ENCODE measurements at places on chromosomes 1 and 21.
A peak's percentile ranks its signal among the peaks of the same experiment; 100 is the strongest.

- H3K4me1 ChIP-seq: peaks cover 47% of the 10 kb centered on the region
- no peaks in the 10 kb centered on the region for H3K27me3 ChIP-seq
- peak overlapping the region; percentile 95 for H3K27ac ChIP-seq
Measured at GRCh38 chr1:2290171-2290578, 62.1 kb downstream of the SKI start.

DNA sequence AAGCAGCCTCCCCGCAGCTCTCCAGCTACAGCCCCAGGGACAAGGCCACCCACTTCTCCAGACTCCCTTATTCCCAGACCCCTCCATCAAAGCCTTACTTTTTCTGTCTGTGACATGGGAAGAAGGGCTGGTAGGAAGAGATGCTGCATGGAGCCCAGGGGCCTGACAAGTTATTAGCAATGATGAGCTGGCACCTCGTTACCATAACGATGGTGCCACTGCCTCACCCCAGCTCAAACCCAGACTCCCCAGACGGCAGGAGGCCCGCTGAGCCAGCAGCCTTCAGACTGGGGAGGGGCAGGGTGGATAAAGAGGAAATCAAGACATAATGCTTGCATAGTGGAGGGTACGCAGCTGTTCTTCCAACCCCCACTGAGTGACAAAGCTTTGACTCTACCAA is 3.3 kb downstream of the DLGAP3 start:
- H3K36me3 ChIP-seq: no peaks in the 10 kb centered on the region
- no peak overlapping the region for H3K27ac ChIP-seq
- peaks cover 42% of the 10 kb centered on the region for H3K4me1 ChIP-seq
- no peak overlapping the region for H3K4me3 ChIP-seq
- H3K27me3 ChIP-seq: peaks cover 46% of the 10 kb centered on the region
- DNase-seq: no peak

DNA sequence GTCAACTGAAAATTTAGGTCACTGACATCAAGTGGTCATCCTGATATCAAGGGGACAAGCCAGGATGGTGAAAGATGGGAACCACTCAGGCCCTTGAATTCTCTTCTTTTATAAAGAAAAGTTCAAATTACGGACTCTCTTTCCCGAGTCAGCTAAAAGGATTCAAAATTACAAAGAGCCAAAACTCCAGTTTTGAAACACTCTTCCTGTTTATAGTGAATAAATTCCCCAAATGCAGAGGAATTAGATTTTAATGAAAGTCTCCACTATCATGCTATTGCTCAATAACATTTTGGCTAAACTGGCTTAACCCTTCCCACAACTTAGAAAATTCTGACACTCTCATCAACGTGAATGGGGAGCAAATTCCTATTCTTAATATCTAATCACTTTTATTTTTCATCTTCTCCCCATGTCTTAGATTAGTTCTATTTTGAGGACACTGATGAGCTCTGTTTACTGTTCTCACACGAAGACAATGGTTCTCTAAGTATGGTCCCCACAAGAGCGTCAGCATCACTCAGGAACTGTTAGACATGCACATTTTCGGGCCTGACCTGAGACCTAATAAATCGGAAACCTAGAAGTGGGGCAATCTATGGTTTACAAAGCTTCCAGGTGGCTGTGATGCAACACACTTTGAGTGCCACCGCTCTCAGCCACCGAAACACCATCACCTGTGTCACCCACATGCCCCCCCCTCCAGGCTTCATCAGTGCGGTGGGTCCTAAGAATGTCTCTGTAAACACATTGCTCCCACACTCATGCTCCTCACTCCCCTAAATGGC is 64.4 kb upstream of the TIAM1 start:
- no peak overlapping the region for H3K4me3 ChIP-seq
- H3K36me3 ChIP-seq: 0 out of 2 replicates have a peak, but pooled peaks cover 3% of the 10 kb centered on the region
- DNase-seq: no peak
- peaks cover 7% of the 10 kb centered on the region for H3K4me1 ChIP-seq
- H3K27me3 ChIP-seq: no peaks in the 10 kb centered on the region

- no peaks in the 10 kb centered on the region for H3K27me3 ChIP-seq
- H3K36me3 ChIP-seq: no peaks in the 10 kb centered on the region
- no peak overlapping the region for H3K4me3 ChIP-seq
- no peak overlapping the region for H3K27ac ChIP-seq
Measured at GRCh38 chr1:171811672-171812071, 29.6 kb upstream of the DNM3 start.

DNA sequence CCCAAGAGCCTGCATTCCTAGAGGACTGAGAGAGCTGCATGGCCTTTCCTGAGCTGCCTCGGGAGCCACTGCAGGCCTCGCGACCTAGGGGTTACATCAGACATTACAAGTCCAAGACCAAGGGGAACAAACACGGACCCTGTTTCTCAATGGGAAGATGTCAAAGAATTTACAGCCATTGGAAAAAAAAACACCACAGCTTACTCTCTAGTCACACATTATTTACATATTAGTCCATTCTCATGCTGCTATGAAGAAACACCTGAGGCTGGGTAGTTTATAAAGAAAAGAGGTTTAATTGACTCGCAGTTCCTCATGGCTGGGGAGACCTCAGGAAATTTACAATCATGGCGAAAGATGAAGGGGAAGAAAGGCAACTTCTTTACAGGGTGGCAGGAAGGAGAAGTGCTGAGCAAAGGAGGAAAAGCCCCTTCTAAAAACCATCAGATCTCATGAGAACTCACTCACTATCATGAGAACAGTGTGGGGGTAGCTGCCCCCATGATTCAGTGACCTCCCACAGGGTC is 8.4 kb upstream of the PRMT2 start:
- no peaks in the 10 kb centered on the region for H3K27me3 ChIP-seq
- H3K4me3 ChIP-seq: no peak overlapping the region
- H3K36me3 ChIP-seq: peaks cover 19% of the 10 kb centered on the region
- DNase-seq: no peak
- H3K4me1 ChIP-seq: peaks cover 4% of the 10 kb centered on the region

- DNase-seq: no peak
- H3K4me3 ChIP-seq: no peak overlapping the region
- H3K4me1 ChIP-seq: peaks cover 20% of the 10 kb centered on the region
- H3K36me3 ChIP-seq: no peaks in the 10 kb centered on the region
- H3K27me3 ChIP-seq: no peaks in the 10 kb centered on the region
Measured at GRCh38 chr21:43981151-43981870, 30.8 kb upstream of the TRAPPC10 start.

DNA sequence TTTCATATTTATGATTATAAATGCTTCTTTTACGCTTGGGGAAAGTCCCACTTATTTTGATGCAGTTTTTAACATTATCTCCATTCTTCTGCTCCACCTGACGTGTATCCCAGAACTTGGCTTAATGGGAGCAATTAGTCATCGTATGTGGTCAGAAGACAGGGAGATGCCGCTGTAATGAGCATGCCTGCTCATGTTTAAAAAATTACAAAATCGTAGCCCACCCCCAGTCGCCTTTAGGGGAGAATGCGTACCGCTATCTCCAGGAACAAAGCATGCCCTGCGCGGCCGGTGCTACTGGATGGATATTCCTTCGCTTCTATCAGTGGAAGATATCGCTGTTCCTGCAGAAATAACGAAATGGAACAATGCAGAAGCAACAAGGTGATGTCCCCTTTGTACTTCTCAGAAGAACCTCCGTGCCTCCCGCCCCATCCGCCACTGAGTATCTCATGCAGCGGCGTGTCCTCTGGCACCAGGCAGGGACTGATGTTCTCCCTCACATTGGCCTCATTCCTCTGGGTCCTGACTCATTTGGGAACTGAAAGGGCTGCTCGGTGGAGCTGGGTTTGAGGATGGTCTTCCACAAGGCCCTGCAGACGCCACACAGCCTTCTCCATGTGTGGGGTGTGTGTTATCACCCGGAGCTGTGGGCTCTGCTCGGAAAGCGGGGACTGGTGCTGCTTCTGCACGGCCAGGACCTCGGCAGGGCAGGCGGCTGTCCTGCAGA is 116.3 kb upstream of the COL6A1 start:
- H3K4me1 ChIP-seq: no peaks in the 10 kb centered on the region
- H3K27me3 ChIP-seq: no peaks in the 10 kb centered on the region
- H3K27ac ChIP-seq: no peak overlapping the region
- H3K36me3 ChIP-seq: no peaks in the 10 kb centered on the region

DNA sequence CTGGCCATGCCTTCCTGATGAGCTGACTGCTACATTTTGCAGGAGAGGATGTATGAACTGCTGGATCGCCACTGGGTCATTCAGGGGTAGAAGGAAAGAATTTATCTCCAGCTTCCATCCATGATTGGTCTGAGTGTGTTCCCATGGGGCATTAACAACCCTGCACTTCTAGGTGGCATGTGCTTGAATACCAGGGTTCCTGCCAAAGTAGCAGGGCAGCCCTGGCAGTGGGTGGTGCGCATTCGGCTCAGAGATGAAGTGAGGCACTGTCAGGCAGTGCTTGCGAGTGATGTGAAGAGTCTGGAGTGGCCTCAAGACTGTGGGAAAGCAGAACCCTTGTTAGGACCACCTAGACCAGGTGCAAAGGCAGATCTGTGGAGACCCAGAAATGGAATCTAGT is 294.9 kb downstream of the ASTN1 start:
- no peak overlapping the region for H3K27ac ChIP-seq
- H3K4me1 ChIP-seq: peaks cover 10% of the 10 kb centered on the region
- H3K36me3 ChIP-seq: no peaks in the 10 kb centered on the region

DNA sequence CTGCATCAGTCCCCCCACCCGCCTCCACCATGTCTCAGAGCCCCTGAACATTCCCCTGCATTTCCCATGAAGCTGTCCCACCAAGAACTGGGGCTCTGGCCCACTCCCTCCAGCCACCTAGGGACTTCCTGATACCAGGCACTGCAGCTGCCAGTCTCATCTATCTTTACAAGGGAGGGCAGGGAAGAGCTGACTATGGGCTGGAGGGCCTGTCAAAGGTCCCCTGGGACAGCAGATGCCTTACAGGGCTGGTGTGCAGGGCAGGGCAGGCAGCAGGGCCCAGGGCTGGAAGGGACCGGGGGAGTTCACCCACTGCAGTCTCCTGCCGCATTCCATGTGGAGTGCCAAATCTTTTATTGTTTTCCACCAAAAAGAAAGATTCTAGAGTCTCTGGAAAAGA is 17.6 kb downstream of the SHISA4 start:
- no peak overlapping the region for H3K27ac ChIP-seq
- no peaks in the 10 kb centered on the region for H3K4me1 ChIP-seq
- no peaks in the 10 kb centered on the region for H3K36me3 ChIP-seq
- no peaks in the 10 kb centered on the region for H3K27me3 ChIP-seq
- H3K4me3 ChIP-seq: no peak overlapping the region
- no peak for DNase-seq

DNA sequence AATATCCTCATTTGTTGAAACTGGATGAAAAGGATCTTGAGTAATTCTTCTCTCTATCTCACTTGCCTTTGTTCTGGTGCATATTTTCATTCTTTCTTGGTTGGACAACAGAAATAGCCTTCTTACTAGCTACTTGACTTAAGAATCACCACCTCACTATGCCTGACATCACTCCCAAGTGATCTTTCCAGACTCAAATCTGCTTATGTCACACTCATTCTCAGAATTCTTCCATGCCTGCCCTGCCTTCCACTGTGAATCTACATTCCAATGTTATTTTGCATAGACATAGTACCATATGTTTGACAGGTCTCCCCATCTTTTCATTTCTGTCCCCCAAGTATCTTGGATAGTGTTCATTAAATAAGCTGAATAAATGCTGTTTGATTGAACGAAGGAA is 78.5 kb upstream of the DPYD start:
- H3K36me3 ChIP-seq: no peaks in the 10 kb centered on the region
- H3K4me3 ChIP-seq: no peak overlapping the region
- H3K27me3 ChIP-seq: no peaks in the 10 kb centered on the region
- DNase-seq: no peak

- no peak for DNase-seq
- peaks cover 3% of the 10 kb centered on the region for H3K4me1 ChIP-seq
- H3K27me3 ChIP-seq: no peaks in the 10 kb centered on the region
- peaks cover 32% of the 10 kb centered on the region for H3K36me3 ChIP-seq
- H3K4me3 ChIP-seq: no peak overlapping the region
- no peak overlapping the region for H3K27ac ChIP-seq
Measured at GRCh38 chr1:43427524-43427923, 26.2 kb downstream of the HYI start.

DNA sequence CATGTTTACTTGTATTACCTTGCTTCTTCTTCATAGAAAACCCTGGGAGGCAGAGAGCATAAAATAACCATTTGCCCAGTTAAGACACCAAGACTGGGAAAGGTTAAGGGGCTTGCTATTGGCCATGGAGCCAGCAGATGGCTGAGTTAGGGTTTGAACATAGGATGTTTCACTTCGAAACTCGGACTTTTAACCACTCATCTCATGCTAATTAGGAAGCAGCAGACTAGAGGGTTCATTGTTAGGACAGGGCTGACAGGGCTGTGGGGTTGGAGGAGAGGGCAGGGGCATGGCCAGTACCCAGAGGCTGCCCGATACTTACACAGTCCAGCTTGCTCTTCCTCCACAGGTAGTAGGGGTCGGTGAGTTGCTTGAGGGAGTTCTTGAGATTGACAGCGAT is 17.0 kb downstream of the SLC26A9 start:
- H3K36me3 ChIP-seq: no peaks in the 10 kb centered on the region
- no peaks in the 10 kb centered on the region for H3K27me3 ChIP-seq
- peaks cover 6% of the 10 kb centered on the region for H3K4me1 ChIP-seq
- no peak overlapping the region for H3K4me3 ChIP-seq
- no peak for DNase-seq
- no peak overlapping the region for H3K27ac ChIP-seq

DNA sequence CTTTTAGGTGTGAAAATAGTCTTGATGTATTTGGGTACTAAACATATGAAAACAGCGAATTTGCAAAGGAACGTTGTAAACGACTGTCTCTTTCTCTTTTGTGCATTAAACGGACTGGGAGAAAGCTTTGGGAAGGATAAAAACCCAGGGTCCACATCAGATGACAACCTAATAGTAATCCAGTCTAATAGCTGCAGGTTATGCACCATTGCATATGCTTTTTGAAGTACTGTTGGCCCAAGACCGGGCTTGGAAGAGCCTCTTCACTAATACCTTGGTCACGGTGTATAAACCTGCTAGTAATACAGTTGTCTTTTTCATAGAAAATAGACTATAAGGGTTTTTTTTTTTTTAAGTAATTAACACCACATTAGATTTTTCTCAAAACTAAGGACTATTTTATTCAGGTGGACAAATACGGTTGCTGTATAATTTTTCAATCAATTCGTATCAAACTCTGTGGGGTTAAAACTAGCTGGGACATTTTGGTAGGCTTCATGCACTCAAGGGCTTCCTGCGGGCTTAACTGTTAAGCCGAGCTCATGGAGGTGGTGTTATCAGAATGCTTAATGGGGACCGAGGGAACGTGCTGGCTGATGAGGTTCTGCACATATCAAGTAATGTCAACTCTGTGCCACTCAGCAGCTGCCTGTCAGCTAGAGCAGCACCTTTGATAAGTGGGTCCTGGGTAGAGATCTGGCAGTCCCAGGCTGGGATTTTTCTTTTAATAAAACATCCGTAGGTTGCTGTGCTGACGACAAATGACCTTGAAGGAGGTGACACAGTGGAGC is 2.1 kb downstream of the RYR2 start:
- peak overlapping the region; percentile 76 for H3K4me3 ChIP-seq
- peaks cover 36% of the 10 kb centered on the region for H3K27me3 ChIP-seq

DNA sequence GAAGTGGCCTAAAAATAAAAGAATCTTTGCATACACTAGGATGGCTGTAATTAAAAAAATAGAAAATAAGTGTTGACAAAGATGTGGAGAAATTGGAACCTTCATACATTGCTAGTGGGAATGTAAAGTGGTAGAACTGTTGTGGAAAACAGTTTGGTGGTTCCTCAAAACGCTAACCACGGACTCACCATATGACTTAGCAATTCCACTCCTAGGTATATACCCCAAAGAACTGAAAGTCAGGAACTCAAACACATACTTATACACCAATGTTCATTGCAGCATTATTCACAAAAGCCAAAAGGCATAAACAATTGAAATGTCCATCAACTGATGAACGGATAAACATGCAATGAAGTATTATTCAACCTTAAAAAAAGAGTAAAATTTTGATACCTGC is 10.8 kb upstream of the HMGCL start:
- peaks cover 8% of the 10 kb centered on the region for H3K4me1 ChIP-seq
- H3K4me3 ChIP-seq: no peak overlapping the region
- no peak for DNase-seq
- H3K27ac ChIP-seq: no peak overlapping the region
